NCI-H1694 (cell line): ENCODE measurements at places on chromosomes 6 and 20.

DNA sequence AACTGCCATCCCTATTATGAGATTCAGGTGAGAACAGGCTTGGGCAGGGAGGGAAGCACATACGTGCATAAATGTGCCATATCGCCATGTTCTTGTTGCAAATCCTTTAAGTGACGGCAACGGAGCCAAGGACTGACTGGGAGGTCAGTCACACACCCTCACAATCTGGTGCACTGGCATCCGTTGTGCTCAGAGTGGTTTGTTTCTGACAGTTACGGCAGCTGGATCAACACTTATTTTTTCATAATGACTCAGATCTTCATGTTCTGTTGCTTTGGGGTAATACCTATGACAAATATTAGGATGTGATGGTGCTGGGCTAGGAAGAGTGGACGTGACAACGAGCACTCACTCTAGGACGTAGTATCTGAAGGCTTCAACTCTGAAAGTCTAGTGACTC is 56.2 kb upstream of the PREP start:
- no peak for DNase-seq

DNA sequence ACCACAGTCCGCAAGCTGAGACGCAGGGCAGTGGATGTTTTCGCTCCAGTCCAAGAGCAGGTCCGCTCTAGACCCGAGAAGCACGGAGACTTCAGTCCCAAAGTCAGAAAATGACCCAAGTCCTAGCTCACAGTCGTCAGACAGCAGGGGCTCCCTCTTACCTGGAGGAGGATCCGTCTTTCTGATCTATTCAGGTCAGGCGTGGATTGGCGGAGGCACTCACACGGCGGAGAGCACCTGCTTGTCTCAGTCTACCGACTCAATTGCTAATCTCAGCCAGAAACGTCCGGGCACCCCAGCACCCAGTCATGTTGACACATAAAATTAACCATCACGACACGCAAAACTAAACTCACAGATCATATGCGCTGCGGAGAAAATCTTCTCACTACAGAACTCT is 285.3 kb upstream of the CDH4 start:
- no peak for DNase-seq

DNA sequence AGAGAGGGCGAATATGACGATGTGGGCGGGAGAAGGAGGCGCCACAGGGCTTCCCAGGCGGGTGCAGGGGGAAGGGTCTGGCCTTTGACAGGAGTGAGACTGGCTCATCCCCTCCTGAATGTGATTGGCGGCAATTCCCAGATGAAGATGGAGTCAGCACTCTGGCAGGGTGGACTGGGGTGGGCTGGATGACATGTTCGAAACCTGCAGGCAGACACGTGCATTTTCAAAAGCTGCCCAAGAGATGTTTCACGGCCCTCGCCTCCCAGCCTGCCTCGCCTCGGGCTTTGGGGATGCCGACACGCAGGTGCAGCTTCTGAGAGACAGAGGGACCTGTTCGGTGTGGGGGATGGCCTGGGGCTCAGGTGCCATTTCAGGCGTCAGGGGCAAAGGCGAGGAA is 66.8 kb upstream of the AFDN start:
- no peak for DNase-seq

- DNase-seq: no peak
These were observed 6.0 kb downstream of the SYTL3 start for GRCh38 chr6:158655569-158656450.

- DNase-seq: no peak
These were observed 10.9 kb downstream of the JAG1 start for GRCh38 chr20:10662661-10663458.
